ENCODE measurements at places on chromosomes 2 and 18.

DNA sequence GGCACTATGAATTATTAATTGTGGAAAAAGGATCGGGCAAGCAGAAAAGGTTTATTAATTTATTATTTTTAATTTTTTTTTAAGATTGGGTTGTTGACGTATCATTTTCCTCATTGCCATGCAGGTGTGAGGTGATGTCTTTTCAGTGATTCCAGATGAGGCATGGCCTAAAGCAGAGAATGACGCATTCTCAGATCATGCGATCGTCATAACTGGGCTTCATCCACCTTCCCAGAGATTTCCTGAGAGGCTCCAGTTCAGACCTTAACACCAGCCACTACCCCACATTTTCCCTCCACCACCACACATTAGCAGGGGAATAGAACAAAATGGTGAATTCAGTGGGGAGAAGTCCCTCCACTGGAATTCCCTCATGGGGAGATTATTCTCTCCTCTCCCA, 518.4 kb upstream of the SPHKAP start:
- DNase-seq, result no peak

GRCh38 chr2:86017901-86018896, 87.5 kb downstream of the POLR1A start:
- no peak for DNase-seq

DNA sequence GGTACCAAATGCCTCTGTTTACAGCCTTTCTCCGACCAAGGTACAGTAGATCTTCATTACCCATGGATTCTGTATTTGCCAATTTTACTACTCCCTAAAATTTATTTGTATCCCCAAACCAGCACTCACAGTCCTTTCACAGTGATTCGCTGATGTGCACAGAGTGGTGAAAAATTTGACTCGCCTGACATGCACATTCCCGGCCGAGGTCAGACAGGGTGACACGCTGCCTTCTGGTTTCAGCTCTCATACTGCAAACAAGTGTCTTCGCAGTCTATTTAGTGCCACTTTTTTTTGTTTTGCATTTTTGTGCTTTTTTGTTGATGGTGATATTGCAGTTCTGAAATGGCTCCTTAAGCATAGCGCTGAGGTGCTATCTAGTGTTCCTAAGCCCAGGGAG, 71.0 kb downstream of the MAPK4 start:
- no peak for DNase-seq

GRCh38 chr2:8477552-8478470, 204.0 kb upstream of the ID2 start:
- DNase-seq, result no peak

GRCh38 chr18:32040936-32041335, 22.3 kb downstream of the RNF125 start:
- DNase-seq, result no peak

- DNase-seq, result no peak
Measured at GRCh38 chr18:7168408-7168807, 50.8 kb upstream of the LAMA1 start.

DNA sequence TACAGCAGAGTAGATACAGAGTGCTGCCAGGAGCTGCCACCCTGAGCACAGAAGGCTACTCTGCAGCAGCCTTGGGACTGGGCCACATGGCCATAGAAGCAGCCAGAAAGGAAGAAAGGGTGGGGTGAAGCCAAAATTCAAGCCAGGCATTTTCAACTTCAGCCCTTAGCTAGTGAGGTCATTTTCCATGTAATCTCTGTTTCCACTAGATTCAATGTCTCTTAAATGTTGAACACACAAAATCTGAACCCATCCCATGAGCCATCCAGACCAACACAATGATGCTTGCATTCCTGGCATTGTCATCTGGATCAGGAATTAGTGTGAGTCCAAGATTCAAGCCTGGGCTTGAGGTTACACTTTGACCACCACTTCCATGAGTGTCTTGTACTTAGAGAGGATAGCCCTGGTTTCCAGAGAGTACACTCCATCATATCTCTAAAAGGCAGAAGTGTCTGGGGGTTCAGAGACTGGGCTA, 243.6 kb downstream of the OSR1 start:
- peak; percentile 55 for DNase-seq

- DNase-seq, result peak; percentile 16
Measured at GRCh38 chr18:76953156-76953555, 130.8 kb downstream of the ZNF236 start.

All from astrocyte of the cerebellum (primary cell).